HFFc6 (cell line): ENCODE measurements at places on chromosomes 16 and 17. TPM values are rescaled to one million over a fixed set of nuclear protein-coding genes. Genes with fewer than 3 reads are reported as not detected.
A peak's percentile ranks its signal among the peaks of the same experiment; 100 is the strongest.

DNA sequence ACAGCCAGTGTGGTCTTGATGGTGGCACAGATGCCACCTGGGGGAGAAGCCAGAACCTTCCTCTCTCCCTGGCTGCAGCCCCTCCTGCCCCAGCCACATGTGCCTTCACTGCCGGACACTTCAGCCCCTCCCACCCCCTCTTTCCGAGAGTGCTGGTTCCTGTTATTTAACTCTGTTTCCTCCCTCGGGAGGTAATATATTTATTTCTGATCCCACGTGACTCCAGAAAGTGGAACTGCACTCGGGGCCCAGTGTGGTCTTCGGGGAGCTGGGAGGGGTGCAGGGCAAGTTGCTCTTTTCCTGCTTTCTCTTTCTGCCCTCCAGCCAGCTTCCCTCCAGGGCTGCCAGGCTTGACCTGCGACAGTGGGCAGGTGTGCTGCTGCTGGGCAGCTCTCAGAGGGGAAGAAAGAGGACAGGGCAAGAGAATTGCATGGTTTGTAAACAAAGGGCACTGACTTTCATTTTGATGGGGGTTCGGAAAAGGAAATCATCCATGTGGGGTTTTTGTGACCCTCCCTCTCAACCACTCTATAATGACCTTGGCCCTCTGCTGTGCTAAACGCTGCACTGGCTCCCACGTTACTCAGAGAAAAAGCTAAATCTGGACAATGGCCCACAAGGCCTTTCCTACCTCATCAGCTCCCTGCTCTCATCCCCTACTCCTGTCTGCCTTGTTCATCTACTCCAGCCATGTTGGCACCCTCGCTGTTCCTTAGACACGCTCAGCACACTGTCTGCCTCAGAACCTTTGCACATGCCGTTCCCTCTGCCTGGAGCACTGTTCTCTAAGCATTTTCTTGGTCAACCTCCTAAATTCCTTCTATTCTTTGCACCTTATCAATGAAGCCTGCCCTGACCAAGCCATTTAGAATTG lies 8.2 kb upstream of the CIITA start:
- no peaks in the 10 kb centered on the region for H3K36me3 ChIP-seq
- DNase-seq, result no peak
- no peak overlapping the region for H3K27ac ChIP-seq
- H3K4me1 ChIP-seq, result peaks cover 32% of the 10 kb centered on the region

DNA sequence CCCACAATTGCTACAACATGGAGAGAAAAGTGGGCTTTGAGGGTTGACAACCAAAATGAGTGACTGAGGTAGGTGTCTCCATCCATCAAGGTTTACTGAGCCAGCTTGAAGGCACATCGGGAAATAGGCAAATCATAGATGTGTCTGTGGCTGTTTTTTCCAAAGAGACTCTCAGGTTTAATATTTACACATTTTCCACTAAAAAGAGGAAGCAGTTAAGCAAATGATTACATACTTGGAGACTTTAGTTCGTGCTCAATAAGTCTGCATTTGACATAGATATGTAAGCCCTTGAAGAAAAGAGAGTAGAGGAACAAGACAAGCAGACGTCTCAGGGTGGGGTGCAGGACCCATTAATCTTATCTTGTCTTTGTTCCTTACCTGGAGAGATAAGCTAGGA lies 148.9 kb upstream of the COX10 start:
- DNase-seq, result no peak
- no peak overlapping the region for H3K27ac ChIP-seq
- peaks cover 2% of the 10 kb centered on the region; the same call in 1 of the 2 replicates for H3K27me3 ChIP-seq
- no peaks in the 10 kb centered on the region; the same call in 1 of the 2 replicates for H3K4me1 ChIP-seq
- no peaks in the 10 kb centered on the region for H3K36me3 ChIP-seq

GRCh38 chr16:16096858-16097213 lies 126.5 kb downstream of the ABCC6 start:
- peak overlapping the region; percentile 85; the same call in 1 of the 2 replicates for H3K27ac ChIP-seq
- H3K36me3 ChIP-seq, result peaks cover 26% of the 10 kb centered on the region
- no peak overlapping the region for H3K4me3 ChIP-seq
- H3K4me1 ChIP-seq, result peaks cover 23% of the 10 kb centered on the region

- no peak overlapping the region for H3K4me3 ChIP-seq
- H3K4me1 ChIP-seq, result no peaks in the 10 kb centered on the region
- H3K27ac ChIP-seq, result no peak overlapping the region
- H3K36me3 ChIP-seq, result peaks cover 5% of the 10 kb centered on the region
These were observed 25.4 kb downstream of the TOX3 start for GRCh38 chr16:52521570-52521969.

GRCh38 chr16:79463841-79464240 lies 136.7 kb downstream of the MAF start:
- no peak for DNase-seq
- H3K4me1 ChIP-seq, result no peaks in the 10 kb centered on the region
- no peak overlapping the region for H3K27ac ChIP-seq

DNA sequence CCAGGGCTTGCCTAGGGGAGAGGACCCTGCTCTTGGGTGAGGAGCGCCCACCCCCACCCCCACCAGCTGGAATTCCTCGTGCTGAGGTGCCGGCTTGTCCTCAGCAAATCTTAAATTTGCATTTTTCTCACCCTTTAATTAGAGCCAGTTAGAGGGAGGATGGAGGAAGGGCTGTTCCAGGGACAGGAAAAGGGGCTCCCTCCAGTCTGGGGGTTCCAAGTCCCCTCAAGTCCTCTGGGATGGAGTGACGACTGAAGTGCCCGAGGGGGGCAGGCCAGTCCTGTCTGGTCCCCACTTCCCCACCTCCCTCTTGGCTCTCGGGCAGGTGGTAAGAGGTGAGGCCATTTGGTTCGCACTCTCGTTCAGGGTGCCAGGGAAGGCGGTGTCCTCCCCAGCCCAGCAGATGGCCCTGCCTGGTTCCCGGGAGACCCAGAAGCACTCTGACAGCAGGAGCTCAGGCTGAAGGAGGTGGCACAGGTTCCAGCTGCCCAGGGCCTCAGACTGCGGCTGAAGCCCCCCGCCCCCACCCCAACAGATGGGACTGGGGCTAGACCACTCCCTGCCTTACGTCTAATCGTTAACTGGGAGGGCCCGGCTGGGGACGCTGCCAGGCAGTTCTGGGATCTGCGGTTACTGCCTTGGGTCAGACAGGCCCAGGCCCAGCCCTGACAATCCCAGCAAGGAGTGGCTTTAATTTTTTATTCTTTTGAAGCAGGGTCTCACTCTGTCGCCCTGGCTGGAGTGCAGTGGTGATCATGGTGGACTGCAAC lies 2.2 kb downstream of the RAB26 start:
- H3K4me1 ChIP-seq, result peaks cover 28% of the 10 kb centered on the region
- H3K27me3 ChIP-seq, result peaks cover 43% of the 10 kb centered on the region
- H3K27ac ChIP-seq, result peak overlapping the region; percentile 92
- H3K36me3 ChIP-seq, result peaks cover 31% of the 10 kb centered on the region

DNA sequence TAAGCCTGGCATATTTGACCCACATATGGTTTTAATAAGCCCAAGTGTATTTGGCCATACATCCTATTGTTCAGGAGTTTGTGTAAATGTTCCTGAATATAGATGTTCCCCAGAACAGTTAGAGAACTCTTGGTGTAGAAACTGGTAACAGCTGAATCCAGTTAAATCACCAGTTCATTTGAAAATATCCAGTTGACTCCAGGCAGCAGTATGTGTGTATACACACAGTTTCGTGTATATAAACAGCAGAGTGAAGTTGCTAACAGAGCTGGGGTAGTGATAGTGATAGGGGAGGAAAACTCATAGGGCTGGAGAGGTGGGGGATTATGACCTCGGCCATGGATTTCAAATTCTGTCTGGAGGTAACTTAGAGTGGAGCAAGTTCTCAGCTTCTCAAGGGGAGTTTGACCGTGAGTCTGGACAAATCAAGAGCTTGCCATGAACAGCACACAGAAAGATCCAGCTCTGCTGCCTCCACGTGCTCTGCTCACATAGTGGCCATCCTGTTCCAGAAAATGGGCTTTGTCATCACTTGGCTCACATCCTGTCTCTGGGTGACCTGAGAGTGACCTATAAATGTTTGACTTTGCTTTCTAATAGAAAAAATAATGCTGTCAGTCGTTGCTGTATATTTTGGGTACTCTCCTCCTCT lies 30.6 kb upstream of the MMD start:
- H3K36me3 ChIP-seq, result no peaks in the 10 kb centered on the region
- H3K4me3 ChIP-seq, result peak overlapping the region; percentile 32; the same call in 1 of the 2 replicates
- H3K27me3 ChIP-seq, result peaks cover 4% of the 10 kb centered on the region
- H3K4me1 ChIP-seq, result peaks cover 75% of the 10 kb centered on the region
- H3K27ac ChIP-seq, result peak overlapping the region; percentile 92

GRCh38 chr16:78284326-78284725 lies 184.9 kb downstream of the WWOX start:
- no peak overlapping the region for H3K27ac ChIP-seq
- H3K27me3 ChIP-seq, result no peaks in the 10 kb centered on the region; the same call in 1 of the 2 replicates
- H3K4me3 ChIP-seq, result no peak overlapping the region
- H3K36me3 ChIP-seq, result peaks cover 4% of the 10 kb centered on the region

GRCh38 chr17:29710891-29711418 lies 88.2 kb upstream of the CORO6 start:
- no peaks in the 10 kb centered on the region for H3K36me3 ChIP-seq
- DNase-seq, result peak; percentile 94
- no peaks in the 10 kb centered on the region for H3K27me3 ChIP-seq
- H3K4me1 ChIP-seq, result peaks cover 63% of the 10 kb centered on the region

DNA sequence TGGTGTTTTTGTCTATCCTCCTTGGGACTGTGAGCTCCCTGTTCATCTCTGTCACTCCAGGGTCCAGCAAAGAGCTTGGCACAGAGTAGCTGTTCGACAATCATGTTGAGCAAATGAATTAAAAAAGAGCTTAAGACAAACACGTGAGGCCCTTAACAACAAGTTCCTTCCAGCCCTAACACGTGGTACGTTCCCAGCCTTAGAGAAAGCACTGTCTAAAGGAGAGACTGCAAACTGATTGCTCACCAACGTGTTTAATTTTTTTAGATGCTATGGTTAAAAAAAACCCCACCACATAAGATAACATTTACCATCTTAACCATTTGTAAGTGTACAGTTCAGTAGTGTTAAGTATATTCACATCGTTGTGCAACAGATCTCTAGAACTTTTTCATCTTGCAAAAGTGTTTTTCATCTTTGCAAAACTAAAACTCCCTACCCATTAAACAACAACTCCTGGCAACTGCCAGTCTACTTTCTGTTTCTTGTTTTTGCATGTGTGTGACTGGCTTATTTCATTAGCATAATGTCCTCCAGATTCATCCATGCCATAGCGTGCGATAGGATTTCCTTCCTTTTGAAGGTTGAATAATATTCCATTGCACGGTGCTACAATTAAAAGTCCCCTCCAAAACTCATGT lies 28.2 kb downstream of the LAT start:
- H3K4me3 ChIP-seq, result no peak overlapping the region
- H3K27ac ChIP-seq, result no peak overlapping the region
- peaks cover 11% of the 10 kb centered on the region for H3K4me1 ChIP-seq
- DNase-seq, result no peak
- peaks cover 10% of the 10 kb centered on the region for H3K27me3 ChIP-seq

DNA sequence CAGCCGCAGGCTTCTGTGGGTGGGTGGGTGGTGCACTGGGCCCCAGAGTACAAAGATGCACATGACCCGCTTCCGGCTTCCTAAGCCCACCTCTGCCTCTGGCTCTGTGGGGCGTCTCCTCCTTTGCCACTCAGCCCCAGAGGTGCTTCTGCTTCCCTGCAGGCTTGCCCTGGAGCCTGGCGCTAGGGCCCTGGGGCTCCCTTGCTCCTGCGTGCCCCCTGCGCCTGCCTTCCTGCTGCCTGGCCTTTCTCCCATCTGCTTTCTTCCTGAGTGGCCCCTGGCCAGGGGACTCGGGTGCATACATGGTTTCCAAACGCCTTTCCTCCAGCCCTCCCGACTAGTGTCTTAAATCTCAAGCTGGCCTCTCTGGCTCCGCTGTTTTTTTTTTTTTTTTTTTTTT lies 3.4 kb downstream of the WWOX start:
- no peaks in the 10 kb centered on the region for H3K27me3 ChIP-seq
- H3K36me3 ChIP-seq, result no peaks in the 10 kb centered on the region
- H3K27ac ChIP-seq, result no peak overlapping the region
- DNase-seq, result no peak
- no peak overlapping the region for H3K4me3 ChIP-seq
- H3K4me1 ChIP-seq, result peaks cover 6% of the 10 kb centered on the region

DNA sequence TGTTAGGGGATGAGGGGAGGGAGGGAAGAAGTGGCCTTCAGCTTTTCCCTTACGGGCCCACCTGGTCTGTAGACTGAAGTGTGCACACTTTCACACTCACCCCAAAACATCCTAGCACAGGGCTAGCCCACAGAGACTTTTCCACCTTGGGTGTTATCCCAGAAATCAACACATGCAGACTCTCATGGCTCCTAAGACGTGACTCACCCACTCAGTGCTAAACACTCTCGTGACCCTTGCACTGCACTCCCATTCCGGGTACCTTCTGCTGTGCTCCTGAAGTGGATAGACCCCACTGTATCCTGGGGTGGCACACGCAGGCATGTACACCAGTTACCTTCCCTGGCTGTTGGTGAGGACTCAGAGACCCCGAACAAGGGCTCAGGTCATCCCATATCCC lies 23.0 kb upstream of the ABCC3 start:
- H3K27ac ChIP-seq, result no peak overlapping the region
- 0 out of 2 replicates have a peak, but pooled peaks cover 5% of the 10 kb centered on the region for H3K4me1 ChIP-seq
- H3K27me3 ChIP-seq, result peaks cover 42% of the 10 kb centered on the region
- no peak for DNase-seq
- no peaks in the 10 kb centered on the region for H3K36me3 ChIP-seq
- H3K4me3 ChIP-seq, result no peak overlapping the region

DNA sequence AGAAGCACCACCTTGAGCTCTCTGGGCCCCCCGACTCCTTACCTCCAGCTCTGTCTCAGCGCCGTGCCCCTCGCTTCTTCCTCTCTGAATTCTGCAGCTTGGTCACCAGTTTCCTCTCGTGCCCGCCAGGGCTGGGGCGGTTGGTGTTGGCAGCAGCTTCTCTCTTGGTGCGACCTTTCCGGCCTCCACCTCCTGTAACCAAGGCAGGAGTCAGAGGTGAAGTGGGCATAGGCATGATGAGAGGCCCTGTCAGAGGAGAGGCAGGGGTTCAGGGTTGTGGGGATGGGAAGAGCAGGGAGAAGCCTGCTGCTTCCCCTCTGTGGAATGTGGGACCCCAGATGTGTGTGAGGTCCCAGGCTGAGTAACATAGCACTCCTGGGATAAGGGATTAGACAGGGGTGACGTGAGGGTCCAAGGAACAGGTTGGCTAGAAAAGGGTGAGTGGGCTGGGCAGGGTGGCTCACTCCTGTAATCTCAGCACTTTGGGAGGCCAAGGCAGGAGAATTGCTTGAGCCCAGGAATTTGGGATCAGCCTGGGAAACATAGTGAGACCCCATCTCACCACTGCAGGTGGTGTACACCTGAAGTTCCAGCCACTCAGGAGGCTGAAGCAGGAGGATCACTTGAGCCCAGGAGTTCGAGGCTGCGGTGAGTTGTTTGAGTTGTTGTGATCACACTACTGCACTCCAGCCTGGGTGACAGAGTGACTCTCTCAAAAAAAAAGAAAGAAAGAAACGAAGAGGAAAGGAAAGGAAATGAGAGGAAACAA lies 626 bp downstream of the NUPR1 start:
- peaks cover 27% of the 10 kb centered on the region for H3K4me1 ChIP-seq
- DNase-seq, result no peak
- peaks cover 4% of the 10 kb centered on the region for H3K27me3 ChIP-seq
- H3K36me3 ChIP-seq, result peaks cover 24% of the 10 kb centered on the region

GRCh38 chr17:32516450-32516849 lies 29.7 kb downstream of the CDK5R1 start:
- peaks cover 10% of the 10 kb centered on the region for H3K27me3 ChIP-seq
- H3K36me3 ChIP-seq, result no peaks in the 10 kb centered on the region
- H3K4me1 ChIP-seq, result peaks cover 21% of the 10 kb centered on the region
- H3K4me3 ChIP-seq, result no peak overlapping the region
- DNase-seq, result no peak

The ZNF385C gene
- total RNA-seq, result not detected in 2 replicates

The PSME3IP1 gene
- 63.6 and 85.0 TPM in 2 replicates for total RNA-seq

The FOXL1 gene
- total RNA-seq, result 20.2 to 23.0 TPM (median 20.5 TPM) in 3 replicates

The MMP15 gene
- 0.82 to 4.0 TPM (median 2.9 TPM) in 3 replicates for total RNA-seq

The MYH2 gene
- not detected in 3 replicates for total RNA-seq

The PRAC1 gene
- not detected in 3 replicates for total RNA-seq

The INCA1 gene
- 0.66 to 1.1 TPM (median 0.68 TPM) in 3 replicates for total RNA-seq

The ARL5C gene
- total RNA-seq, result not detected in 3 replicates

The CCDC200 gene
- not detected in 3 replicates for total RNA-seq

The TBC1D10B gene
- 46.8 to 57.3 TPM (median 47.7 TPM) in 3 replicates for total RNA-seq

The KRTAP2-3 gene
- total RNA-seq, result 30.6 to 105 TPM (median 75.9 TPM) in 3 replicates
